ENCODE measurements at places on chromosomes 6 and 20.

DNA sequence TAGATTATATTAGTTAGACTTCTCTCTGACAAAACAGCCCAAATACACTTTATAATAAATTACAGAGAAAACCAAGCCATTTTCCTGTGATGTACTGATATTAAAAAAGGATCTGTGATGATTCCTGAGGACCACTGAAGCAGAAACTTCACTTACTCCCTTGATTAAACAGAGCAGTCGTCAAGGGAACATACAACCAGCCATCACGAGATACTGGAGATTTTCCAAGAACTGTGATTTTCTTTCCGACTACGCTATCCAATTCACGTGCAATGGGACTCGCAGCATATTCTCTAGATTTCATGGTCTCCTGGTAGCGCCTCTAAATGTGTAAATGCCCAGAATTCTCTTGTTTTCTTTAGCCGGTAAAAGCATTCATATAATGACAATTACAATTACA, 377.4 kb downstream of the PHF3 start:
- no peak for DNase-seq

- no peak for DNase-seq
These were observed 43.1 kb downstream of the TM9SF4 start for GRCh38 chr20:32152421-32153155.

DNA sequence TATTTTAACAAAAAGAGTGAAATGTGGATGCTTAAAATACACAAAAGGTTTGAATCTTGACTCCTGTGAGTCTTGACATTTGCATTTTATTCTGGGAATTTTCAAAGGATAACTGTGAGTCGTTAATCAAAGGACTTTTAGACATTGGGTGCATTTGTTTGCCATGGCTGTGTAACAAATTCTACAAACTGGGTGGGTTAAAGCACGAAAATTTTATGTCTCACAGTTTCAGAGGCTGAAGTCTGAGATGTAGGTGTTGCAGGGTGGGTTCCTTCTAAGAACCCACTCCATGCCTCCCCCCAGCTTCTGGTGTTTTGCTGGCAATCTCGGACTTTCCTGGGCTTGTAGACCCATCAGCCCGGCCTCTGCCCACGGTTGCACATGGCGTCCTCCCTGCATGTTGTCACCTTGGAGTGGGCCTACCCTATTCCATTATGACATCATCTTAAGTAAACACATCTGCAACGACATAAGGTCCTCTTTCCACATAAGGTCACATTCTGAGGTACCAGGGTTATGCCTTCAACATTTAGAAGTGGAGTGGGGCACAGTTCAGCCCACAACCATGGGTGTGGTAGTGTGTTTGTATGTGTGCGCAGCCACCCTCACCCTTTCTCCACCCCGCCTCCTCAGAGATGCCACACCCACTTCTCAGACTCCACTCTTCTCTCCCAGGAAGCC, 113.1 kb downstream of the FOXA2 start:
- DNase-seq: no peak

- DNase-seq: no peak
These were observed 4.3 kb downstream of the ZBTB9 start for GRCh38 chr6:33458676-33459075.

GRCh38 chr6:42217157-42217518, 523 bp downstream of the MRPS10 start:
- DNase-seq: no peak
